ENCODE measurements at places on chromosomes 5 and 9.

DNA sequence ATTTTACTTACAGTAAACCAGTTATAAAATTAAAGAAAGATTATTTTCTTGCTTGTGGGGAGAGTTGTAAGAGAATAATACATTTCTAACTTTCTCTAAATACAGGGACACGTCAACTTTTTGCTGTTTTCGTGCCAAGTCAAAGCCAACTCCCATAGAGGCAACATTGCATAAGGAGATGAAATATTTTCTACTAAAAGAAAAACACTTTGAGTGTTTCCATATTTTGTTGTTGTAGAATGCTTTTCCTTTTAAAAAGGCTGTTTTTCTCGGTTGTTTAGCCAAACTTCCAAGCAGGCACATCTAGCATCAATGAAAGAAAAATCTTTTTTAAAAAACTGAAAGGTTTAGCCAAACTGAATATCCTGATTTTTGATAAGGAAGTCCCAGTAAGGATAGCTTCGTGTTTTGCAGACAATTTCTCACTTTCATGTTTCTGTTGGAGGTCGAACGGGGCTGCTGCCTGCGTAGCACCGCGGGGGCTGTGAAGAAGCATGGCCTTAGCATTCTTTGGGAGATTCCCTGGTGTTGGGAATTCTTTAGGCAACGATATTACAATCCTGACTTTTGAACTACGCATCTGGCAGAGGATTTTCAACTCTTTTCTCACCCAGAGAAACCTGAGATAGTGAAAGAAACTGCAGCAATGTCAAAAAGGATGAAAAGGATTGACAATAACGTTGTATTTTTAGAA is 108.1 kb upstream of the FBXL7 start:
- DNase-seq: no peak

GRCh38 chr5:172444626-172445365 is 9.5 kb downstream of the SH3PXD2B start:
- no peak for DNase-seq

DNA sequence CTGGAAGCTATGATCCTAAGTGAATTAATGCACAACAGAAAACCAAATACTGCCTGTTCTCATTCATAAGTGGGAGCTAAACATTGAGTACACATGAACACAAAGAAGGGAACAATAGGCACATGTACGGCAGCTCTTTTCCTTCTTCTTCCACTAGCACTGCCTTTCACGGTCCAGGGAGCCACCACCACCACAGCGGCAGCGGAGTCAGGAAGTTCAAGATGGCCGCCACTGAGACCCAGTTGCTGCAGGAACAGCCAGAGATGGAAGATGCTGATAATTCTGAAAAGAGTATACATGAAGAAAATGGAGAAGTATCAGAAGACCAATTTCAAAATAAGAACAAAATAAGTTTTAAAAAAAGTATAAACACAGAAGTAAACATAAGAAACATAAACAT is 39.5 kb upstream of the TNFSF15 start:
- no peak for DNase-seq

GRCh38 chr5:64865662-64866061 is 96.9 kb downstream of the CWC27 start:
- no peak for DNase-seq

GRCh38 chr5:108579236-108579635 is 168.5 kb upstream of the FER start:
- DNase-seq: no peak

DNA sequence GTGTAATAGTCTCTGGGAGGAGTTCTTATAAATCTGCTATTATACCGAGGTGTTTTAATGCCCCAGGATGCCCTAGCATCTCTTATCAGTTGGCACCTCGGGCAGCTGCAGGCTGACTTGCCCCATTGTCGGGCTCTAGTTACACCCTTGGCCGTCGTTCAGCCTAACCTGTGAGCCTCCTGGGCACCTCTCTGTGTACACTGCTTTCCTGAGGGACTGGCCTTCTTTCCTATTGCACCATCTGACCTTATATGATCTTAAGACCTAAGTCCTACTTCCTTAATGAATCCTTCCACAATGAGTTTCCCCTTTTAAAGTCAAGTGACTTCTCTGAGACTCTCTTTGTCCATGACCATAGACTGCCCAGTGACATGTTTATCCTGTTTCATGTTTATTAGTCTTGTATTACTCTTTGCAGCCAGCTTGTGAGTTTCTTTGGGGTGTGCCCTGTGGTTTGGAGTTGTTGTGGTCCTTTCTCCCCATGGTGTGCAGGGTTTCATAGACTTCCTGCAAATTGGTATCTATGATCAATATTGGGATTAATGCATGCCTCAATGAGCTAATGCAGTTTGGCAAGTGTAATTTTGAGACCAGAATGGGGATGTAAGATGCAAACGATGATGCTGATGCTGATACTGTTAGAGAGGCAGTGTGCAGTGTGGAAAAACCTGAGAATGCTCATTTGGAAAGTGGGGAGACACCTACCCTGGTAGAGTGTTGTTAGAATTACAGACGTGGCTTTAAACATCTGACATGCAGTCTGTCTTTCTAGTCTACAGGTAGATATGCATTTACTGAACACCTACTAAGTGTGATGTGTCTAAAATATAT is 4.9 kb downstream of the DAPK1 start:
- no peak for DNase-seq

DNA sequence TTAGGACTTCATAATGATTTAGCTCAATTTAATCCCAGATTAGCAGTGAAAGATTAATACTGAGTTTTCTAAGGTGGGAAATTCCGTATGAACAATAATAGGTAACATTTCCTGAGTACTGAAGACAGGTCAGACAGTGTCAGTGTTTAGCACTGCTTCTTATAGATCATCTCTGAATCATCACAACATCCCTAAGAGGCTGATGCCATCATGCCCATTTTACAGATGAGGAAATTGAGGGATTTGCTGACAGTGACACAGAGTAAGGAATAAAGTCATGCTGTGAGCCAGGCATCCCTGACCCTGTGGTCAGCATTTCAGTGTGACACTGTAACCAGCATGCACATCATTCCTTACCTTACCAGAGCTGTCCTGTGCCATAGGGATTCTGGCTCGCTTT is 44.5 kb downstream of the DAPK1 start:
- DNase-seq: no peak

GRCh38 chr5:116410336-116410890 is 164.2 kb downstream of the SEMA6A start:
- no peak for DNase-seq

GRCh38 chr9:136086213-136086881 is 8.7 kb downstream of the NACC2 start:
- no peak for DNase-seq

DNA sequence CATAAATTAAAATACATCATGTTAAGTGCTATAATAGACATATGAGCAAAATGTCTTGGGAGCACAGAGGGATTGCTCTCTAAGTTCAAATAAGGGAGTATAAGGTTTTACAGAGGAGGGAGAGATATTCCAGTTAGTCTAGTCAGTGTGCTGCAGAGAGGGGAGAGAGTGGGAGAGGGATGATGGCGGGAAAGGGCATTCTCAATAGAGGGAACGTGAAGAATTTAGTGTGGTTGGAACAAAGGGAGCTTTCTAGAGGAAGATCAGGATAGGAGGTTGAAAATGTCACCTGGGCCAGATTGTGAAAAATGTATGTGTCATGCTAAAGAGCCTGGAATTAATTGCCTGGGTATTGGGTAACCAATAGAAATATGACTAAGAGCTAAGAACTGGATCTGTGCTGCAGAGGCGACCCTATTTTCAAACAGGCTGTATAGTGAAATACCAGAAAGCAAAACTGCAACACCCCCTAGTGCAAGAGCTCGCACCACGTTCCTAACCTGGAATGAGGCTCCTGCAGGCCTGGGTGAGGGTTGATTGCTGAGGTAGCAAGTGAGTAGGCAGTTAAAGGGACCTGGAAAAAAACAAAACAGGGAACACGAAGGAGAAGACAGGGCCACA is 791.8 kb upstream of the C9orf72 start:
- no peak for DNase-seq

DNA sequence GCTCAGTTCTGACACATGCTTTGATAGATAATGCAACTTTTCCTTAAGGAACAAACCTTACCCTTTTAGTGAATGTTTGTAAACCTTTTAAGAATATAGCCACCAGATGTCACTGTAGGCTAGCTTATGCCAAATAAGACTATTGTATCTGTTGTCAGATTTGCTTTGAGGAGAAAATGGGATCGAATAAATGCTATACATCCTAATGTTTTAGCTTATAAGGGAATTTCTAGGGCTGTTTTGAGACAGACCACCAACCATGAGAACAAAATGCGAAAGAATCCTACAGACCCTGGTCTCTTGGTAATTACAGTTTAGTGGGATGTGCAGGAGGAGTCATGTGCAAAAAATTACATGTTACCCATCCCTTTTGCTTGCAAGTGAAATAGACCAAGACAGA is 127.6 kb upstream of the NMUR2 start:
- peak; percentile 52 for DNase-seq

GRCh38 chr9:129239946-129240490 is 62.0 kb upstream of the IER5L start:
- no peak for DNase-seq

- DNase-seq: no peak
Observed at GRCh38 chr9:3868466-3868865, 342.7 kb upstream of the RFX3 start.

DNA sequence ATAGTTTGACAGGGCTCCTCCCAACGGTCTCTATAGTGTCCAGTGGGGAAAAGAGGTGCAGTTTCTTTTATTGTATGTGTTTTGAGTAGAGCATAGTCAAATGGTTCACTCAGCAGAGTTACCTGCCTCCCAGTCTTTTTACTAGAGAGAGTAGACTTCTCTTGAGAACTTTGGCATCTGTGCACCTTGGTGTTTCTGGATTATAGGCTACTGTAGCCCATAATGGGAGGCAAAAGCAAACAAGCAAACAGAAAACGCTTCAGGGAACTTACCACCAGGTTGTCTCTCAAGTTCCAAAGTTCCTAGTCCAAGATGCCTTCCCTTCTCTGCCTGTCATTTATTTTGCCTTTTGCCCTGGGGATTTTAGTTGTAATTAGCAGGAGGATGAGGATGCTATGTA is 26.2 kb downstream of the INVS start:
- DNase-seq: no peak

All from NAMALWA (cell line).